ENCODE measurements at places on chromosomes 16 and 17.
A peak's percentile ranks its signal among the peaks of the same experiment; 100 is the strongest.

DNA sequence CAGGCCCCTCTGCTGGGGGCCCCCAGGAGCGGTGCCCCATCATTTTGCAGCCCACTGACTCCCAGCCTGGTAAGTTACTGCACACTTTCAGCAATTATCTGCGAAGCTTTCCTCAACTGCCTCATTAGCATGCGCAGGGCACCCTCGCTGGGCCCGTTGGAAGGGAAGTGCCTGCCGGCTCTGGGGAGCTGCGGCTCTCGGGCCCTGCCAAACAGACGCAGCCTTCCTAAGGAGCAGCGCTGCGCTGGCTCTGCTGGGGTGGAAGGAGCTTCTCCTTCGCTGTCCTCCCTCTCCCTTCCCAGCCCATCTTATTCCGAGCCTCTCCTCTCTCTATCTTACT lies 71.0 kb downstream of the RBBP6 start:
- DNase-seq = peak; percentile 48

DNA sequence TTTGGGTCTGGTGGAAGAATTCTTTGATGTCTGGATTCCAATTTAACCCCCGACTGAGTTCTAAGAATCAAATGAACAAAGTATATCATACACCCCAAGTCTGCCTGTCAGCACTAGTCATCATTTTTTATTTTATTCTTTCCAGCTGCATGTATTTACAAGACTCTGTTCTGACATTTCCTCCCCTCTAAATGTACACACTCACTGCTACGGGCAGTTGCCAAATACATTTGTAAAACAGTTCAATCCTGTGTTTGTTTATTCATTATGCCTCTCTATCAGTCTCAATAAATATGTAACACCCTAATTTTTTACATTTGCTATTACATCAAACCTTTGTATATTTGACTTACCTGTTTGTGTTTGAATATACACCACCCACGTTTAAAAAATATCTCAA lies 422.3 kb upstream of the PSMD7 start:
- no peak for DNase-seq

DNA sequence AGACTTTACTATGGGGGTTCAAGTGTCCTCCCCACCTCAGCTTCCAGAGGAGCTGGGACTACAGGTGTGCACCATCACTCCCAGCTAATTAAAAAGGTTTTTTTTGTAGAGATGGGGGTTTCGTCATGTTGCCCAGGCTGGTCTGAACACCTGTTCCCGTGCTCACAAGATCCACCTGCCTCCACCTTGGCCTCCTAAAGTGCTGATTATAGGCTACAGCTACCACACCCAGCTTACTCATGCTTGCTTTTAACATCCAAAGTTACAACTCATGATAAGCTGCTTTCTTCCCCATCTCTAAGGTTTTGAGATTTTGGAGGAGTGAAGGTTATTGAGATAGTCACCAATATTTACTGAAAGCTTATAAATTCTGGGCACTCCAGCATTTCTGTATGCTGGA lies 2.6 kb downstream of the NUP88 start:
- no peak for DNase-seq

DNA sequence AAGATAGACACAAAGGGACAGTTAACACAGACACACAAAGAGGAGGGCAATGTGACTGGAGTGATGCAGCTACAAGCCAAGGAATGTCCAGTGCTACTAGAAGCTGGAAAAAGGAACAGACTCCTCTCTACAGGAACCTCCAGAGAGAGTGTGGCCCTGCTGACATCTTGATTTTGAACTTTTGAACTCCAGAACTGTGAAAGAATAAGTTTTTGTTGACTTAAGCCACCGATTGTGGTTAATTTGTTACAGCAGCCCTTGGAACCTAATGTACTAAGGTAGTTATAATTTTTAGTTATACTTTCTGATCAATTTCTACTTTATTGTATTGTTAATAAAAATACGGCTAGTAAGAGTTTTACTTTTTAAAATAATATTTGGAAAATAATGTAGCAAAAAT lies 129.1 kb downstream of the MYO1D start:
- no peak for DNase-seq

DNA sequence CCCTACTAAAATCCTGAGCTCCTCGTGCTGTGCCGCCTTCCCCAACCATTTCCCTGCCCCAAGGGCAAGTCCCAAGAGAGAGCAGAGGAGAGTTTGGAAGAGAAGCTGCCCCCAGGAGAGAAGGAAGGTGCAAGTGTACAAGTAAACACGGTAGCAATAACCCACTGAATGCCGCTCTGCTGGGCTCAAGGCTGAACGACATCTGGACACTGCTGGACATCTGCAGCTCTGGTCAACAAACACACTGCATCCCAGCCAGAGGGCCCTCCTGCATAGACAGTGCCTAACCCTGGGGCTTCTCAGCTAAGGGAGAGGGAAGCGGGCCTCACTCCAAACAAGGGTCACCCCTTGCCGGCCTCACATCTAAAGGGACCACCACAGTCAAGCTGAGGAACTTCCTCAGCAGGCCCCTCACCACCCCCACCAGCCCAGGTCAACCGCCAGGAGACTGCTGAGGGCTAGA lies 12.7 kb downstream of the JUP start:
- DNase-seq = no peak

DNA sequence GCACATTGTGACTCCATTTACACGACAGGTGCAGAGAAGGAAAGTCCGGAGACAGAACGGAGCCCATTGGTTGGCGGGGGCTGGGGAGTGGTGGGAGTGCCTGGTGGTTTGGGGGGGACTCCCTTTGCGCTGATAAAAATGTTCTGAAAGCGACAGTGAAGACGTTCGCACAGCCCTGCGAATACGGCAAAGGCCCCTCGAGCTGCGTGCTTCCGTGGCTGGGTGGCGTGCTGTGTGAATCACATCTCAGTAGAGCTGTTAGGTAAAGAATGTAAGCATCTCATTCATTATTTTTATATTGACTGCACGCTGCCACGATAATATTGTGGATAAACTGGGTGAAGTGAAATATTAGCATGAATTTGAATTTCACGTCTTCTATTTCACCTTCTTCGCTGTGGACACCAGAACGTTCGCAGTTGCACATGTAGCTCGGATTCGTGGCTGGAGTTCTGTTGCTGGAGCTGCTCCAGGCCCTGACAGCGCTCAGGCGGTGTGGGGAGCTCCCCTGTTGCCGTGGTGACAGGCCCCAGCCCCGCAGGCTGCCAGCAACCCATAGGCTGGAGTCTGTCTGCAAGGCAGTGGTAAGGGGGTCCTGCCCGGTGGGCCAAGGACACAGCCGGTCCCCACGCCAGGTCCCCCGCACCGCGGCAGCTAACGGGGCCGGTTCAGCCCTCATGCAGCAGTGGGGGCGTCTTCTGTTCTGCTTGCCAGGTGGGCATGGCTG lies 44.6 kb downstream of the SOX8 start:
- no peak for DNase-seq

- no peak for DNase-seq
These were observed 5.5 kb upstream of the SLC7A5 start for GRCh38 chr16:87874639-87875427.

- DNase-seq = peak; percentile 21
These were observed at the start of gene AMFR for GRCh38 chr16:56425439-56425832. Gene AMFR, minus strand, starts transcription at chr16:56425545. Its CDS starts 218 bp downstream, at chr16:56425327.

GRCh38 chr16:87436225-87437172 lies 44.4 kb downstream of the MAP1LC3B start:
- no peak for DNase-seq

DNA sequence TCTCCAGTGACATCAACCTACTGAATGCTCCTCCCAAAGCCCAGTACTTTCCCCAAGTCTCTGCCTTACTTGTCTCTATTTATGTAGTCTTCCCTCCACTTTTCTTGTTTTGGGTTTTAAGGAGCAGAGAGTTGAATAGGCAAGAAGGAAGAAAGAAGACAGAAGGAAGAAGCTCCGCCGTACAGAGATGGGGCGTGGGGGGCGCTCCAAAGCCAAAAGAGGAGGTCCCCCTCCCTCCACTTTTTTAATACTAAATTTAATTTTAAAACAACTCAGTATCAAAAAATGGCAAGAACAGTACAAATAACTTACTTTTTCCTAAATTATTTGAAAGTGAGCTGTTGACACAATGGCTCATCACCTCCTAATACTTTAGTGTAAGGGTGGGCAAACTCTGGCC lies 4.6 kb downstream of the EFTUD2 start:
- DNase-seq = no peak

- peak; percentile 43 for DNase-seq
These were observed 5.4 kb downstream of the LRRC75A start for GRCh38 chr17:16486373-16487250.

GRCh38 chr16:25194273-25194878 lies 22.4 kb upstream of the AQP8 start:
- no peak for DNase-seq

- DNase-seq = no peak
These were observed 259.0 kb downstream of the CPPED1 start for GRCh38 chr16:12544477-12545296.

- DNase-seq = no peak
These were observed 4.1 kb downstream of the IL4R start for GRCh38 chr16:27317738-27318391.

- no peak for DNase-seq
These were observed 560 bp downstream of the TELO2 start for GRCh38 chr16:1493746-1494094.

DNA sequence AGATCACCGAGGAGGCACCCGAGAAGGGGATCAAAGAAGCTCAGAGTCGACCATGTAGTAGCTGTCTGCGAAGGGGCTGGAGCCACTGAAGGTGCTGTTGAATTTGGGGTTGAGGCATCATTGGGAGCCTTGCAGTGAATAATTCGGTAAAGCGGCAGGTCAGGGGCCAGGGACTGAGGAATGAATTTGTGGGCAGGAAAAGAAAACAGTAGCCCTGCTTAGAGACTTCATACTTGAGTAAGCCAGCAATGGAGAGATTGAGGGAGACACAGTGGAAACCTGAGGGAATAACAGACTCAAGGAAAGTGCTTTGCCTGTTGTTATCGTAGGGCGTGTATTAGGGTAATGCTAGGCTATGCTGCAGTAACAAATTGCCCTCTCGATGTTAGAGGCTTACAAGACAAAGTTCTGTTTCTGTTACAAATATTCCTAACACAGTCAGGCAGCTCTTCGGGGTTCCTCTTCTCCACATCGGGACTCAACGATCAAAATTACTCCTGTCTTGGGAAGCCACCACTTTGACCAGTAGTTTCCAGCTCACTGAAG lies 13.4 kb upstream of the HERPUD1 start:
- no peak for DNase-seq

GRCh38 chr16:50940275-50940854 lies 198.5 kb downstream of the CYLD start:
- no peak for DNase-seq

DNA sequence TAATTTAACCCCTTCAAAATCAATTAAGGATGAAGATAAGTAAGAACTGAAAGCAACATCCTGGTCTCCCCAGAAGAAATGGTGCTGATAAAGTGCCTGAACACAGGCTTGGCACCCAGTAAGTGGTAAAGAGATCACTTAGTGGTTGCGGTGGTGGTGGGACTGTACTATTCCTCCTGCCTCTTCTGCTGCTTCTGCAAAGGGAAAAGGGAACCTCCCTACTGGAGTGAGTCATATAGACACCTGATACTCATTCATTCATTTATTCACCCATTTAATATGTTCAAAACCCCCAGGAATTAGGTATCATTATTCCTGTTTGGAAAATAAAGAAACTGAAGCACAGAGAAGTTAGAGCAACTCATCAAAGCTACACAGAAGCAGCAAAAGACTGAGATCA lies 60.6 kb downstream of the CDYL2 start:
- no peak for DNase-seq

- DNase-seq = no peak
These were observed 4.2 kb upstream of the TEX19 start for GRCh38 chr17:82354804-82355308.

DNA sequence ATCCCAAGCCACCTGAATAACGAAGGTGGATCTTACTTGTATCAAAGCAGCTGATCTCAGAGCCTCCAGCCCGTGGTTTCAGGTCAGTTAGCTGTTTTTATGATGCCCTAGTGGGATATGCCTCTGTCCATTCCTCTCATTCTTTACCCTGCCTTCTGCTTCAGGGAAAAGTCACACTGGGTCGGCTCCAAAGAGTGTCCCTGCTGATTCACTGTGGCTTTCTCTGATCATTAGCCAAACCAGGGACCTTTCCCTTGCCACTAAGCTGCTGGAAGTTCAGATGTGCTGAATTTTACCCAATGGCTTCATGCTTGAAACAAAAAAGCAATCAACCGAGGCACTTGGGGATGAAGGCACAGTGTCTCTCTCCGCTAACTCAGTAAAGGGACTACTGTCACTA lies 170.2 kb upstream of the SALL1 start:
- no peak for DNase-seq

GRCh38 chr16:12639044-12639443 lies 164.6 kb downstream of the CPPED1 start:
- DNase-seq = no peak

DNA sequence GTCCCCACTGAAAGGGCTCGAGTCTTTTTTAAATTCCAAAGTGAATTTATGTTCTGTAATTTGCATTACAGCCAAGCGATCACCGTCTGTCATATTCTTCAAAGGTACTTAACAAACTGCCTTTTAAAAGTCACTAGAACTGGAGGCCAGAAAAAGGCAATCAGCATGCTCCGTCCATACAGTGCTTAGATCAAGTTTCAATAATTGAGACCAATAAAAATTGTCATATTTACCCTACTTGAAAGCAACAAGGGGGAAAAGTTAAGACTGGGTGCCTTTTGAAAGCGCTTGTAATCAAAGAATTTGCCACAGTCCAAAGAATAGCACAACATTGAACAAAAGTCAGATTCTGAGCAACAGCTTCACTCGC lies 9.0 kb upstream of the ZFHX3 start:
- no peak for DNase-seq

DNA sequence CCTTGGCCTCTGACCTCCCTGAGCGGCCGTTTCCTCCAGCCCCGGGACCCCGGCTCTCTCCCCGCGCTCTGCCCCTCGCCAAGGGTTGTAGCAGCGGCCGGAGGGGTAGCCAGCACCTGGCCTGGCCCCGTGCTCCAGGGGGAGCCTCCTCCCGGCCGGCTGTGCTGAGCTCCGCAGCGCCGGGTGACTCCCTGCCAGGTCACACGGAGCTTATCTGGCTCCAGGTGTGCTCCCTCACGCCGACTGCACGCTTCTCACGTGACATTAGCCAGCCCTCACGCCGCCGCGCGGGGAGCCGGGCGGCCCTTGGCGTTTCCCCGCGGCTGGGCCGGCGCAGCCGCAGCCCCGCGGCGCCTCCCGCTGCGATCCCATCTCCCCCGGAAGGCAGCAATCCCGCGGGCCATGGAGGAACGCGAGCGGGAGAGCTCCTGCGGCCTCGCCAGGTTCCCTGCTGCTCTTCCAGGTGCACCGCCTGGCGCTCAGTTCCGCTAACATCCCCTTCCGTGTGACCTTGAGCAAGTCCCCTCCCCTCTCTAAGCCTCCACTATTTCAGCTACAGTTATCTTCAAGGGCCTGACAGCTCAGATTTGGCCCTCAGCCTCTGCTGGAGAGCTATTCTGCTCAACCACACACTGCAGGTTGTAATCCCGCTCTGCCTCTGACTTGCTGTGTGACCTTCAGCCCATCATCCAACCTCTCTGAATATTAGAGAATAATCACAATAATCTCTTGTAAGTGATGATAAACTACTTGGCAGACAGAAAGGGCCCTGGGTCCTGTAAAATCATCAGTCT lies 3.4 kb downstream of the MYO18A start:
- DNase-seq = peak; percentile 27

DNA sequence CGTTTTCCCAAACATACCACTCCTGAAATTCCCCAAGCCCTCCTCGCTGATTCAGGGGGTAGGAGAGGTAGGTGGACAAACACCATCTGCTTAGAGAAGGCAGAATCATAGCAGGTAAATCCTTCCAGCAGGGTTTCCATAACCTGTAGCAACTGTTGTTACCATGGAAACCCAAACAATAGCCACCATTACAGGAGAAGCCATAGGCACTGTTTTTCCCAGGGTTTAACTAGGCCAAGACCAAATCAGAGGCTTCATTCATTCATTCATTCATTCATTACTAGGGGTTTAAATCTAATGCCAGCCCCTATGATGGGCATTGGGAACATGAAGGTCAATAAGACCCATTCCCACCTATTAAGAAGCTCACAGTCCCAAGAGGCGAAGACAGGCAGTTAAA lies 25.5 kb upstream of the CIITA start:
- no peak for DNase-seq
